ENCODE measurements at places on chromosomes 6 and 20. TPM values are rescaled to one million over a fixed set of nuclear protein-coding genes. Genes with fewer than 3 reads are reported as not detected.

Gene CPNE5
- 14.3 TPM for polyA plus RNA-seq

DNA sequence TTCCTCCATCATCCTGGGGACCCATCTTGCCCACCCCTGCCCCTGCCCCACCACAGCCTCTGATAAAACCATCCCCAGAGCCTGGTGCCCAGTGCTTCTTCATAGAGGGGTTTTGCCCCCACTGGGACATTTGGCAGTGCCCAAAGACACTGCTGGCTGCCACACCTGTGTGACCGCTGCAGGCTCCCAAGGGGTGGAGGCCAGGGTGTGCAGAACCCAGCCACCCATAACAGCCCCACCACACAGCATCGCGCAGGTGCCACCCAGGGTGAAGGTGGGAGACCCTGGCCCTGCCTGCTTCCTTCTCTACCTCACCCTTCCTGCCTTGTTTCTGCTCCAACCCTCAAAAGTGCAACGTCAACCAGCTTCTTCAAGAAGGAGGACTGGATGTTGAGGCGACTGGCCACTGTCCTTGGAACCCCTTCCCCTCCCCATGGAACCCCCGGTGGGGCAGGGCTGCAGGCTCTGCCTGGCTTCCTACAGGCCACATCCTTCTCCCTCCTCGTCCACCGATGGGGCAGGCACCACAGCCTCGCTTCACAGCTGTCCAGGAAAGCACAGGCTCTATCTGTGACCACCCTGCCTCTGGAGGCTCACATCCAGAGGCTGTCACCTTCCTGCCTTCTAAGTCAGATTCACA is 79.2 kb upstream of the MPC1 start:
- no peak for DNase-seq

- DNase-seq = no peak
These were observed 20.9 kb upstream of the EPM2A start for GRCh38 chr6:145756170-145756662.

DNA sequence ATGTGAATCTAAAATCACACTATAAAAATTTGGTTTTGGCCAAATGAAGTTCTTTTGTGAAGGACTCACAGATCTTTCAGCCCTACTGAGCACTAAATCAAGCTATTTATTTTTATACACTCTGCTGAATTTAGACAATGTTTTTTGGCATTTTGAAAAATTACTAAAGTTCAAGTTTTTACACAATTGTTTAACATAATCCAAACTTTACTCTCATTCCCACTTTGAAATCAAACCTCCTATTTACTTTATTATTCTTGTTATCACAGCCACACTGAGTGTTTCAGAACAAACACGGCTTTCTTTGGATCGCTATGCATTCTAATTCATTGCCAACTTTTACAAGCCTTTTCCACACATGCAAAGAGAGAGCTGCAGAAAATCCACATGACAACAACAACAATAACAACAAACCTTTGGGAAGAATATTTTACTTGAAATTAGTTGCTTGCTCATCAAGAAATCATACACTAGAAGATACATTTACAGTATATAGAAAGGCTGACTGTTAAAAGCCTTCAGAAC is 49.1 kb upstream of the TMEM30A start:
- DNase-seq = no peak

DNA sequence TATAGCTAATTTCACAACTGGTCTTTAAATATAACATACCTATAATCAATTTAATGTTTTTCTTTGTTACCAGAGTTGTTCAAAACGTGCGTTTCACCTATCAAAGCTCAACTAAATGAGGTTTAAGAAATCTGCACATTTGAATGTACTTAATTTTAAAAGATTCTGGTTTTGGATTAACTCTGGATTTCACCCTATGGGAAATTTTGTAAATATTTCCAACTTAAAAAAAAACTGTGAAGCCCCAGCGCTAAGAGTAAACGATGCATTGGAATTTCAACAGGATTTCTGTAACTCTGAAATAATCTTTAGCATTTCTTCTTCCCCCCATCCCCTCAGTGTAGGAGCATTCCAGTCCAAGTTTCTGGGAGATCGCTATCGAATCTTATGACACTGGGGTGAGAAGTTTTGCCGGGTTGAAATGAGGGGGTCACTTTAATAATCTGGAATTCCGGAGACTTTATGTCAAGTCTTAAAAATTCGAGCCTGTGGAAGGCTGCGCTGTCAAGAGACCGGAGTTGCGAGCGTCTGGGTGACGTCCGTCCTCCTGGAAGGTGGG is 643 bp upstream of the MAP3K4 start:
- DNase-seq = peak; percentile 7

DNA sequence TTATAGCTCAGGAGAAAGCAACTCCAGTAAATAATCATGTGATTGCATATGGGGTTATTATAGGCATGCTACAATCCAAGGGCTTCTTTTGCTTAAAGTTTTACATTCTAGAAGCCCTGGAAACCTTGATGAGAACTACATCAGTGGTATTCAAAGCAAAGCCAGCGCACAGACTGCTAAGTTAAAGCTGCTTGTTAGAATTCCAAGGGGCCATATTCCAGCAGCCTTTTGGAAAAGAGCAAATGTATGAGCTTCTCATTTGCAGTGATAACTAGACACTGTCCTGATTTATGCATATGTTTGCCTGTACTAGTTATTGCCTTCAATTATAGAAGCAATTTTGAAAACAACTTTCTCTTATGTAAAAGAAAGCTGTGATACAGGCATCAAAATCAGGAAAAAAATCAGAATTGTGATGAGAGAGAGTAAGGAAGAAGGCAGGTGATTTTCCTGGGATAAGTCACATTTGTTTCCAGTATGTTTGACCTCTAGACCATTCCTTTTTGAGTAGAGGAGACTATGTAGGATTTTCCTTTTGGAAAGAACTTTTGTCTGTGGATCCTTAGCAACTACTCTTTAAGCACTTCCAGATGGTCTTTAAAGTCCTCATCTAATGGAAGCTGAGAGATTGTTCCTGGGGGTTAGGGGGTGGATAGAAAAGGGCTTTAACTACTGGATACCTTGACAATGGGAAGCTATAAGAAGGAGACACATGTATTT is 159.2 kb downstream of the PLCB4 start:
- DNase-seq = no peak

GRCh38 chr6:2183246-2183645 is 62.2 kb downstream of the GMDS start:
- no peak for DNase-seq

DNA sequence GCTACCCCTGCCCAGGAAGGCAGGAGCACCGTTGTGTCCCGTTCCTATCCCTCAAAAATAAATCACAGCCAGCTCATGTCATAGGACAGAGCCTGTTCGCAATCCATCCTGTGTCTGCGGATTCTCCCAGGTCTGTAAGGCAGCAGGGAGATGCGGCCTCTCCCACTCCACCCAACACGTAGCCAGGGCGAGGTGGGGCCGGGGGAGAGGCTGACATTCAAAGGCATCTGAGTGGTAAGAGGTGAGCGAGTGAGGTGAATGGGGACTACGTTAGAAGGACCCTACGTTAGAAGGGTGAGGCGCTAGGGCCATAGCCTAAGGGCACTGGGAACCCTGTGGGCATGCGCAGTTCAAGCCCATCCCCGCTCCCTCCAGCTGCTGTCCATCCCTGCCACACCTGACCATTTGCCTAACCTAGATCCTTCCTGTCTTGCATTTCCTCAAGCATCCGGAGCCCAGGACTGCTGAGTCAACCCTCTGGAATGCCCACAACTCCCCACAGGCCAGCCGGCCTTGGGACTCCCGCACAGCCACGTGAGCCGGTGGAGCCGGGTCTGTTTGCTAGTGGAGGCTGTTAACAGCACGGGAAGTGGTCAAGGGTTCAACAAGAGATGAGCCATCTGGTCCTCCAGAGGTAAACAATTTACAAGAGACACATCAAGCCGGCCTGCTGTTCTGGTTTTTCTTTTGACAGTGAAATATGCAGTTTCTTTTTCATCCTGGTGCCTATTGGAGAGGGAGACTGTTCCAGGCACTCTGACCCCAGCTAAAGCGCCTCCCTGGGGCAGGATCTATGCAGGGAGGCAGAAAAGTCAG is 45.9 kb downstream of the RIPOR3 start:
- peak; percentile 63 for DNase-seq

GRCh38 chr20:59062081-59062480 is 19.5 kb upstream of the PRELID3B start:
- DNase-seq = no peak

Gene HSP90AB1
- polyA plus RNA-seq = 1,095 TPM

Gene XKR7
- 0.32 TPM for polyA plus RNA-seq

- DNase-seq = no peak
These were observed 12.8 kb downstream of the PRDM13 start for GRCh38 chr6:99619409-99619762.

GRCh38 chr6:147621263-147621662 is 112.8 kb downstream of the SAMD5 start:
- DNase-seq = no peak

Gene WASF1
- 51.3 TPM for polyA plus RNA-seq

Gene ZNF334
- polyA plus RNA-seq = 46.7 TPM

DNA sequence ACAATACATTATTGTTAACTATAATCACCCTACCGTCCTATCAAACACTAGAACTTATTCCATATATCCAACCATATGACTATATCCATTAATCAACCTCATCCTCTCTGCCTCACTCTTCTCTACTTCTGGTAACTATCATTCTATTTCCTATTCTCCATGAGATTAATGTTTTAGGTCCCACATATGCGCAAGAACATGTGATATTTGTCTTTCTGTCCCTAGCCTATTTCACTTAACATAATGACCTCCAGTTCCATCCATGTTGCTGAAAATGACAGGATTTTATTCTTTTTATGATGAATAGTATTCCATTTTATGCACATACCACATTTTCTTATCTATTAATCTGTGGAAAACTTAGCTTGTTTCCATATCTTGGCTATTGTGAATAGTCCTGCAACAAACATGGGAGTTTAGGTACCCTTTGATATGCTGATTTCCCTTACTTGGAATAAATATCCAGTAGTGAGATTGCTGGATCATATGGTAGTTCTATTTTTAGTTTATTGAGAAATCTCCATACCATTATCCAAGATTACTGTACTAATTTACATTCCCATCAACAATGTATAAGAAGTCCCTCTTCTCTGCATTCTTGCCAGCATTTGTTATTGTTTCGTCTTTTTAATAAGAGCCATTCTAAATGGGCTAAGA is 289.4 kb upstream of the GJE1 start:
- DNase-seq = no peak

- no peak for DNase-seq
These were observed 71.4 kb upstream of the UFL1 start for GRCh38 chr6:96450082-96450769.

- no peak for DNase-seq
These were observed 3.9 kb upstream of the TRDN start for GRCh38 chr6:123640567-123641187.

- DNase-seq = no peak
These were observed 10.7 kb downstream of the NEDD9 start for GRCh38 chr6:11221623-11222384.

Gene SUMO4
- 0.42 TPM for polyA plus RNA-seq

Gene PPP1R16B
- polyA plus RNA-seq = 8.6 TPM
